ENCODE measurements at places on chromosomes 5 and 9.

DNA sequence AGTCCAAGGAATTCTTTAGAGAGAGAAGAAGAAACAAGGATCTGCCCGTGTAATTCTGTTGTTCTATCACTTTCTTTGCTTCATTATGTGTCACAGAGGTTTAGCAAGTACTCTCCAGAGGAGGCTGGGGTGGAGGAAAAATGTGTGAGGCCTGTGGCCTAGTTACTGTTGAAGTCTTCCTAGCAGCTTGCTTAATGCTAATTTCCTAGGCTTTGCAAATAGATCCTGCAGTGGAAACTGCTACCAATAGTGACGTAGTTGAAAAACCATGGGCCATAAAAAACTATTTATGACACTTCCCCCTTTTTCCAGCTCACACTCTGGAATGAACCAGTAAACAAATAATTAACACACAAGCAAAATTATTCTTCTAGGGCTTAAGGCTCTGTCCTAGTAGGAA, 27.0 kb upstream of the C9orf72 start:
- DNase-seq: no peak

- no peak for DNase-seq
Observed at GRCh38 chr5:169213479-169213878, 87.5 kb downstream of the SLIT3 start.

- no peak for DNase-seq
Observed at GRCh38 chr9:76810377-76810957, 46.2 kb downstream of the PCA3 start.

DNA sequence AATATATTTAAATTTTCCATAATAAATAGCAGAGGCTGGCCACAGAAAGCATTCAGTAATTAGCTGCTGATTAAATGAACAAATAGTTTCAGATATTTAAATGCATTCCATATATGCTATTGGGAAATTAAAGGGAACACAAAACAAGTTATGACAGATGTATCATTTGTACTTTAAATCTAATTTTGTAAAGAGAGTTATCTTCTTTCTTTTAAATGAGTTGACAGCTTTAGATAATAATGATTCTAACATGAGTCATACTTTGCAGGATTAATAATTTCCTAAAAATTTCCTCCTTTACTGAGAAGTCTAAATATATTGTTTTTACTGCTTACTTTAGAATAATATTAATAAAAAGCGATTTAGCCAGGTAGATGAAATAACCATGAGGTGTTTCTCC, 320.1 kb downstream of the ADAMTS6 start:
- DNase-seq: no peak

GRCh38 chr5:53172630-53173029, 63.1 kb upstream of the MOCS2 start:
- DNase-seq: no peak

GRCh38 chr9:135802876-135803419, 101.0 kb downstream of the KCNT1 start:
- DNase-seq: no peak

DNA sequence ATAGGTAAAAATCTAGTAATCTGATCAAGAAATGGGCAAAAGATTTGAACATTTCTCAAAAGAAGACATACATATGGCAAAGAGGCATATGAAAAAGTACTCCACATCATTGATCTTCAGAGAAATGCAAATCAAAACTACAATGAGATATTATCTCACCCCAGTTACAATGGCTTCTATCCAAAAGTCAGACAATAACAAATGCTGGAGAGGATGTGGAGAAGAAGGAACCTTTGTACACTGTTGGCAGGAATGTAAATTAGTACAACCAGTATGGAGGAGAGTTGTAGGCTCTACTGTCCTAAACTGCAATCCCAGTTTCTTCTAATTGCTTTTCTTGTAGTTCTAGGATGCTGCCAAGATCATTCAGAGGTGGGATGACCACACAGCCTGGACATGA, 193.5 kb upstream of the RFX3 start:
- no peak for DNase-seq

DNA sequence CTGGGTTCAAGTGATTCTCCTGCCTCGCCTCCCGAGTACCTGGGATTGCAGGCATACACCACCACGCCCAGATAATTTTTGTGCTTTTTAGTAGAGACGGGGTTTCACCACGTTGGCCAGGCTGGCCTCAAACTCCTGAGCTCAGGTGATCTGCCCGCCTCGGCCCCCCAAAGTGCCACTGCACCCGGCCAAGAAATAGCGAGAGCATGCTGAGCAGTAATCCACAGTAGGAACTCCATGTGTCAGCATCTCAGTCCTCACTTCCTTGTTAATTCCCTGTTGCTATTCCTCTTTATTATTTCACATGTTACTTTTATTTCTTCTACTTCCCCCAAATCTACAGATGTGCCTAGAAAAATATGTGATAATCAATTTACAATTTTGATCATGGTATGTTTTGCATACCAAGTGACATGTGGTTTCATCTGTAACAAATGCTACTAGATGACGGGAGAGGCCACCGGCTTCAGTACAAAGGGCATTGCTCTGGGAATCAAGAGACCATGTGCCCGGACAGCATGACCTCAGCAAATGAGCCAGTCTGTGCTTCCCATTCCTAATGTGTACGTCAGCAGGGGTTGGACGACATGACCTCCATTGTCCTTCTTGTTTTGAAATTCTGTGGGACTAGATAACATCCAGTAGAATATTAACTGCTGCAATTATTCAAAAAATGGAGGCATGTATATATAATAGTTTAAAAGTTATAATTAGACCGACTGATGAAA, 61.6 kb downstream of the FNBP1 start:
- no peak for DNase-seq

DNA sequence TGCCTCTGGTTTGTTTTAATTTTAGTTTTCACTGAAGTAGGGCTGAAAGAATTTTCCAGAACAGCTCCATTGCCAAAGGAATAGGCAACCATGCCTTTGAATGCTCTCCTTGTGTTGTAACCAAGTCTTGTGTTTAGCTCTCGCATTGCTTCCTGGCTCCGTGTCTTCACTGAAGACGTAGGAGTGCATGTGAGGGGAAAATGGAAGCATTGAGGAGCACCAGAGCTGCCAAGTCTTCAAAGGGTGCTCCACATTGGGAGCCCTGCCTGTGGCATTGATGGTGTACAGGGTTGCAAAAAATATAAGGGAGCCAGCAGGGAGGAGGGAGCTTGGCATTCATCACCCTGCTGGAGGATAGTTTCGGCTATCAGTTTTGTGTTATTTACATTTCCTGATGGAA, 86.6 kb downstream of the NTRK2 start:
- DNase-seq: no peak

DNA sequence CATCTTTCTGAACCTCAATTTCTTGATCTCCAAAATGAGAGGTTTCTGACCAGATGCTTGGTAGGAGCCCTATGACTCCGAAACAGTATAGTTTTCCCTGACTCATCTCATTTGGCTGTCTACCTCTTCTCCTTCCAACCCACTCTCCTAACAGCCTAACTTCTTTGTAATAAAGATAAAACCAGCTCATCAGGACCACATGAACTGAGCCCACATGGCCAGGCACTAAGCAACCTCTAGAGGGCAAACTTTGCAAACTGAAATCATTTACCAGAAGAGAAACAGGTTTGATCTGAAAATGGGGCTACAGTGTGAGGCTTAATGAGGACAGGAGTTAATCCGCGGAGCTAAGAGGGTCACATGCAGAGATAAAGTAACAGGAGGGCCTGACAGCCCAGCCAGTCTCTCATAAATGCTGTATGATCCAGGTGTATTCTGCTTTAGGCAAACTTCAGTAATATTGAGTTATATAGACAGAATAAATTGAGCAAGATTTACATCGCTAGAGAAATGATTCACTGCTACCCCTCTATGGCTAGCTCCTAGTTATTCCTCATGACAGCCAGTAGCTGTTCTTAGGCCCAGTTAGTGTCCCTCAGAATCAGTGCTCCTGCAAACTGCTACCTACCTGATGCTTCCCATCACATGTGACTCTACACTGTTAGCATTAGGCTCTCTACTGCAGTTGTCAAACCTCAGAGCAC, 64.6 kb downstream of the ABCA1 start:
- peak; percentile 5 for DNase-seq

DNA sequence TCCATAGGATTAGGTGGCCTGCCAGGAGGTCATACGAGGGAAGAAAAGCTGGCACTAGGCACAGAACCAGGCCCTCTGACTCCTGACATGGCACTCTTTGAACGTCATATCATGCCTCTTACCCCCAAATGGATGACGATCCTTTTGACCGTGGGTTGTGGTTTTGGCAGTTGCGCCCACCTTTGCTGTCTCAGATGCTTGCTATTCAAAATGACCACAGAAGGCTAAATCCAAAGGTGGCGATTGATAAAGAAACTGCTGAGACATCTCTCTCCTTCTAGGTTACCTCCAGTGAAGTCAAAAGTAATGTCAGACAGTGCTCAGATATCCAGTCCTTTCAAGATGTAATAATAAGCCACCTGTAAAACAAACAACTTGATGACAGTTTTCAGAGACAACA, 385.0 kb downstream of the EFNA5 start:
- DNase-seq: no peak

DNA sequence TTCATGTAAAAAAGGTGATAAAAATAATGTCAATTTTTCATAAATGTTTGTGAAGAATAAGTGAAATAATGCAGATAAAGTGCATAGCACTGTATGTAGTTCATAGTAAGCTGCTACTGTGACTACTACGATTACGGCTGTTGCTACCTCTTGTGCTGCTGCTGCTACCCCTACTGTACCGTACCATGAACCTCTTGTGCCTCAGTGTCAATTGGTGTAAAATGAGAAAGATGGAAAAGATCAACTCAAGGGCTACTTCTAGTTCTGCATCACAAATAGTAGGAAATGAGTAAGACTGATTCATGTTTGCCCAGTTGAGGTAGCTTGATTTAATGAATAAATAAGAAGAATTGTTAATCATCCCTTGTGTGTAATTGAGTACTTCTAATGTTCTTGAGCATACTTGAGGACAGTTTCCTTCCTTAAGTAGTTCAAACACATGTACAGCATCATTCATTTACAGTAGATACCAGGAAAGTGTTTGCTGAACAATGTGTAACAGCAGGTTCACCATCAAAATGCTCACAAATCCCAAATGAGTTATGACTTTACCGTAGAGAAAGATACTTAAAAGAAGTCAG, 200.0 kb upstream of the ATP10B start:
- DNase-seq: no peak

GRCh38 chr9:18705796-18706392, 231.9 kb downstream of the ADAMTSL1 start:
- no peak for DNase-seq

DNA sequence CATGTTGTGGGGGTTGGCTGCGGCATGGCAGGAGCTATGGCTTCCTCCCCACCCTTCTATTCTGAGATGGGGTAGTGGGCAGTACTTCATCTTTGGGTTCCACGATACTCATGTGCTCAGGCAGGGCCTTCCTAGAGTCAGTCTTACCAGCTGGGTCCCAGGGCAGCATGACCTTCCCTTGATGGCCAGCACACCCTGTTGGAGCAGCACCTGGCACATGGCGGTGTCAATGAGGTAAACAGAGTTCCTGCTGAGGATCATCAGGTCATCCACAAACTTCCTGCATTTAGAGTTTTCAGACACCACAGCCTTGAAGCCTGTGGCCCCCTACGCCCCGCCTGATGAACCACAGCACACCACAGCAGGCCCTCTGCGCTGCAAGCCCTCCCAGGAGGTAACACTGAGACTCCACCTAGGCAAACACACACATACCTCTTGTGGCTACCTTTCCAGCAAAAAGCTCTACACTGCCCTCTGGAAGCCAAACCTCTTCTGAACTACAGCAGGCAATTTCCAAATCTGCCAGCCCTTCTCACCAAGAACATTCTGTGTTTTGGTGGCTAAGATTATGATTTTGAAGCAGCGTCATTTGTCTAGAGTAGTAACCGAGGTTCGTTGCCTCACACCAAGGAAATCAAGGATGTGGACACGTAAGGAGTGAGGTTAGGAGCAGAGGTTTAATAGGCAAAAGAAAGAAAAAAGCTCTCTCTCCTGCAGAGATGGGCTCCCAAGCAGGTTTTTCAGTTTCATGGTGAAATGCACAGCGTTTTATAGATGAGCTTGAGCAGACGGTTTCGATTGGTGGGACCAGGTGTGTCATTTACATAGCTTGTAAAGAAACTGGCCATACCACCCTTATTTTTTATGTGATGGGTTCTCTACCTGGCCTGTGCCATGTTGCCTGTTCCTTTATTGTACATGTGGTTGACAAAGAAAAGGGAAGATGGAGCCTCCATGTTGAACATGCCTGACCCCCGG, 20.3 kb upstream of the TMEM174 start:
- no peak for DNase-seq

DNA sequence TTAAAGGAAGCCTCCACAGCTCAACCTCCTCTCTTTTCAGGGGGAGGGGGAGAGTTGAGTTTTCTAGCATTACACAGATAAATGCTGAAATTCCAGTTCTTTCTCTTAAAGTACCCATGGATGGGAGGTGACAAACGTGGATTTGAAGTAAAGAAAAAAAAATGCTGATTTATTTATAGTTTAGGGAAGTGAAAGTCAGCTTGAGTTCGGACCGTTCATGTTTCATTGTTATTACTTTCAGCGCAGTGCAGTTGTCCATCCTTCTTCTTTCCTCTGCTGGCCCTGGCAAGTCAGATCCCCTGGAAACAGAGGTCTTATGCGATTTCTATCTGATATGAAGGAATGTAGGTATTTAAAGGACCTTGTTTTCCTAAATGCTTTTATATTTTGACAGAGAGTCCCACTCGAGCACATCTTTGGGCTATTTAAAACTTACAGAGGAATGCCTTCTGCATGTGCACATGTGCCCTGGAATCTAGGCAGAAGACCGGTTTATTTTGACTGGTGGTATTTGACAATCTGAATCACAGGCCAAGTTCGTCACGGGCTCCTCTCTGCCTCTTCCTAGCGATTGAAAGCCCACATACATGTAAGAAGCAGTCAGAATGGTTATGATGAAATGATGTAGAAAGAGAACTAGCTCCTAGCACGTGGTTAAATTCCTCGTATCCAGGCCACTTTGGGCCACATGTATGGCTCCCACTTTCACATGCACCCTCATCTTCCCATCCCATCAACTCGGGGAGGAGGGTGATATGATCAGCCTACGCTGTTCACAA, 385.2 kb upstream of the KLF4 start:
- DNase-seq: no peak

GRCh38 chr5:19885040-19885824, 102.8 kb downstream of the CDH18 start:
- no peak for DNase-seq

DNA sequence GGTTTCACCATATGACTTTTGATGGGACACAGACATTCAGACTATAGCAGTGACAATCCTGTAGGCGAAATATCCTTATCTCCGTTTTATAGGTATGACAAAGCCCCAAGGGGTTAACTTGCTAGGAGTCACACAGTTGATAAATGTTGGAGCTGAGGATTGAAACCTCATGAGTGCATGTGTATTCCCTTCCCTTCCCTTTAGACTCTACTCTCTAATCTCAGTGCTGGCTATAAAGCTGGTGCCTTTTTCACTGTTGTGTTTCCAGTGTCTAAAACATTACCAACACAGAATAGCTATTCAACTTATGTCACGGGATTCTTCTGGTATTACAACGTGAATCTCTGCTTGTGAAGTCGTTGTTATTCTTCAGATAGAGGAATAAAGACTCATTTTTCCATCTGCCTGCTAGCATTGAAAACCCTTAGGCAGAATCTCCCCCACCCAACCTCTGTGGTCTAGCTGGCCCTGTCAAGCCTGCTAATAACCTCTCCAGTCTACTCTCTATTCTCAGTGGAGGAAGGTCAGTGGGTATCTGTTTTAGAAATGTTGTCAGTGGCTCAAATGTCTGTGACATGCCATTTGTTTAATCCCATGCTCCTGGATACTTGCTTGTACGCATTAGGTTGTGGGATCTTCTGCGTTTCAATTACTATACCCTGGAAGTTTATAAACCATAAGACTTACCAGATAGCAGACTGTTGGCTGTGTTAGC, 121.2 kb downstream of the TLE4 start:
- no peak for DNase-seq

Data from CD8-positive, alpha-beta memory T cell (primary cell).